T-helper 17 cell (primary cell): ENCODE measurements at places on chromosomes 16 and 17. TPM values are rescaled to one million over a fixed set of nuclear protein-coding genes. Genes with fewer than 3 reads are reported as not detected.

The GOSR2 gene
- total RNA-seq, result 57.9 TPM

The KRT24 gene
- not detected for total RNA-seq

The HS3ST3A1 gene
- total RNA-seq, result not detected

The XAF1 gene
- 53.2 TPM for total RNA-seq

The PRSS36 gene
- total RNA-seq, result 0.47 TPM

The PLA2G10 gene
- total RNA-seq, result not detected

DNA sequence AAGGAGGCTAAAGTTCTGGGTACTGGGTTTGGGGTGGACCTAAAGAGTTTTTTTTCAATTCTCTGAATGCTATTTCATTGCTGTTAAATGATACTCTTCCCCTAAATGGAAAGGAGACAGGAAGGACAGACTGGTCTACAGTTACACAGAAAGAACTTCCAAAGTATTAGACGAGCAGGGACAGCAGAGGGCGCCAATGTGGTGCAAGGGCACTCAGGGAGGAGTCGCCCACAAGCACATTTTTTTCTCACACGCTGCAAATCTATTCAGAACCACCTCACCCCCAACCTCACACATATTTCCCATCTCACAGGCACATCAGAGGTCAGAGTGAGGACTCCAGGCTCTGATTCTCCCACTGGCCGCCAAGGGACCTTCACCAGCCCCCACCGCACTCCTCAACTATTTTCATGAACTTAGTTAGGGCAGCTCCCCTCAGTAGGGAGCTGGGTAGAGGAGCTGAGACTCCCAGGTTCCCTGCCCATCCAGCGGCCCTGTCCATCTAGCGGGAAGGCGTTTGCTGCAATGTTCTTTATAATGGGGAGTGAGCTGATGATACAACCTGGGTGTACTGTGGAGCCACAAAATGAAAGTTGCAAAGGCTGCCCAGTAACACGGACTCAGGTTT is 6.8 kb upstream of the CA4 start:
- DNase-seq, result peak; percentile 72

DNA sequence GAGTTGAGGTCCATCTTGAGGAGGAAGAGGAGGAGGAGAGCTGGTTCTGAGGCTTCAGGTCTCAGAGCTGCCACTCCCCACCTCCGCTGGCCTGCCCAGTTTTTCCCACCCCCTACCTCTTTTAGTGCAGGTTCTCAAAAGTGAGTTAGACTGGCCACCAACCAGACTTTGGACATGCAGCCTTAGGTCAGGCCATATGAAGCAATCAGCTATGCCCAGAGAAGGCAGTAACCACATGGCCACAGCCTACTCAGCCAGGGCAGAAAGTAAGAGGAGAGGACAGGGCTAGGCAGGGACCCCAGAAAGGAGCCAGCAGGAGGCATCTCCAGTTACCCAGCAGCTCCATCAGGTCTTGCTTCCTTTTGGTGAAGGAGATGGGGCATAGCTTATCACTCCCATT is 9.0 kb downstream of the MYO15A start:
- DNase-seq, result no peak

DNA sequence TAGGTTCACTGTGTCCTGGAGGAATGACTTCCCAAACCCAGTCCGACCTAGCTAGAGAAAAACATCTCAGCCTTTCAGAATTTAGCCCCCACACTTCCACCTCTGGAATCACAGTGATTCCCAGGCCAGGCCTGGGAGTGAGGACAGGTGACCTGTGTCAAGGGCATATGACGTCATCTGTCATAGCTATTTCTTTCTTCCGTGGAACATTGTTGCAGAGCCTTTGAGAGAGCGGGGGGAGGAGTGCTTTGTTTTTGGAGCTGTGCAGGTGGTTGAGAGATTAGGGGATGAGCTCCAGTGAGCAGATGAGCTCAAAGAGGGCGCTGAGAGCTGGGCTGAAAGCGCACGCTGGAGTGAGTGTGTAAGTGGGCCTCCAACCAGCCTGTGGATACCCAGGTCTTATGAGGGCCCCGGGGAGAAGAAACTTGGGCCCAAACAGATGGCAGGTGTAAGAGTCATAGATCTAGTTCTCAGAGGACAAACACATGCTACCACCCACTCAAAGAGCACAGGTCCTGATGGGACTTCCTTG is 344.8 kb downstream of the SNX29 start:
- no peak for DNase-seq

DNA sequence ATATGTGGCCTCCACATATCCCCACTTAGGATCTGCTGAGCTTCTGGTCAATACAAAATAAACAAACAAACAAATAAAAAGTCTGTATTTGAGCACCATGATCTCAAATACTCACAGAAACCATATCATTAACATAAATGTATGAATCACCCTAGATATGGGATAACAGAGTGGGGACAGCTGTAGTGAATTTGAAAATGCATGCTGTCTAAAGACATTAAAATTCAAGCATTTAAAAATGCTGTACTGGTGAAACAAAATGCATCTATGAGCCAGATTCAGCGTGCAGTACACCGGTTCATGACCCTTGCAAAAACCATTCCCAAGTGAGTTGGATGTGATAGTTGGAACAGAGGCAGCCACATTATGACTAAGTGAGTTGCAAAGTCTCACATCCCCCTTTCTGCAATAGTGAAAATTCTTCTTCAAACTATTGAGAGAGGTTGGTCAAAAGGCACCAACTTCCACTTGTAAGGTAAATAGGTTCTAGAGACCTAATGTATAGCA is 12.3 kb downstream of the GRIN2A start:
- DNase-seq, result no peak

DNA sequence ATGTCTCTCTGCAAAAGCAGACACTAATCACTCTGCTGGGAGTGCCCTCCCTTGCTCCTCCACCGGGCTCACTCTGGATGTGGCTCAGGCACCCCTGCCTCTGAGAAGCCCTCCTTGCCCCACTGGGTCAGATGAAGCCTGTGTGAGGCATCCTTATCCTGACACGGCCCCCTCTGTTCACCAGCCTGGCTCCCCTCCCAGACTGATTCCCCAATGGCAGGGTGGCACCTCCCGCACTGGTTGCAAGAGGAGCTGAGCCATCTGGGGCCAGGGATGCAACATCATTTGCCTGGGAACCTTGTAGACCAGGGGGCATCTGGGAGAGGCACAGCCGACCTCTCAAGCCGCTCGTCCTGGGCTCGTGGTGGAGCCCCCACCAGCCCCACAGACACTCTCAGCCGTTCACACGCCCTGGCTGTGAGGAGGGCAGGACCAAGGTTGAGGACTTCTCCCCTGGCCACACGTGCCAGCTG is 6.7 kb downstream of the SMTNL2 start:
- DNase-seq, result no peak

GRCh38 chr16:17590711-17591654 is 120.2 kb upstream of the XYLT1 start:
- DNase-seq, result no peak

- no peak for DNase-seq
Measured at GRCh38 chr17:73749928-73750605, 105.8 kb upstream of the SDK2 start.

DNA sequence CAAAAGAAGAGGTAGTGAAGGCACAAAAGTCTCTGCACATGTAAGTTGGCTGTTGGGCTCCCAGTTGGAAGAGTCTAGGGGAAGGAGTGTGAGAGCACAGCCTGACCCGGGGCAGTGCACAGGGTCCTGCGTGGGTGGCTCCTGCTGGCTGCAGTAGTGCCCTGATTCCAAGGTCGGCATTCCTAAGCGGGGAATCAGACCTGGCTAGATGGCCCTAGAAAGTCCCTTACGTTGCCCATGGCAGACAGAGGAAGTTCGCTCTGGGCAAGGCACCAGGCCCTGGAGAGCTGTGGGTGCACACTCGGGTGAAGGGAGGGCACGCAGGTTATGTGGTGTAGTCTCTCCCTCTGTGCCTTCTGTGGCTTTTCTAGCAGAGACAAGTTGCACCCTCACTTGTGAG is 22.8 kb upstream of the SLC5A11 start:
- DNase-seq, result no peak

DNA sequence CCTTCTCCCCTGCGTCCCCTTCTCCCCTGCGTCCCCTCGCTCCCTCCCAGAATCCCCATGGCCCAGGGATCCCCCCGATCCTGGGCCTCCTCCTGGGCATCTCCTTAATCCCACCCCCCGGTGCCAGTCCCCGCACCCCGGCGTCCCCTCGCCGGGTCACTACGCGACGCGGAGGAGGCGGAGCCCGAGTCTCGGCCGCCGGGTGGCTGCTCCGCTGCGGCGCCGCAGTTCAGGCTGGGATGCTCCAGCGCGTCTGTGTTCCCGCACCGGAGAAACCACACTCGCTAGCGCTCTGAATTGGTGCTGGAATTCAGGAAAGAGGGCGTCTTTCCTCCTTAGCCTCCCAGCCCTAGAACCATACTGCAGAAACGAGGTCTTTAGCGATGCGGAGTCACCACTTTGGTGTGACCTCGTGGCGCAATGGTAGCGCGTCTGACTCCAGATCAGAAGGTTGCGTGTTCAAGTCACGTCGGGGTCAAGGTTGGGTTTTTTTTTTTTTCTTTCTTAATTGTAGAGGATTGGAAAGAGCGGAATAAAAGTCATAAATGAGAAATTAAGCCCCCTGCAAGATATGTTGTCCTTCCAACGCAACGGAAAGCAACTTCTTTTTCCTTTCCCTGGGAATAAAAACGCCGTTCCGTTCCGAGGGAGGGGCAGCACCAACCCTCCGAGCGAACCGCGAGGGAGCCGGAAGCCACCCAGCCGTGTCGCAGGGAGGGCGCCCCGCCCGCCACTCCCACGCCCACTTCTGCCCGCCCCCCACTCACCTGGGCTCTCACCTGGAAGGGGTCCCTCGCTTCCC is 25.7 kb upstream of the SLC47A1 start:
- DNase-seq, result peak; percentile 77

DNA sequence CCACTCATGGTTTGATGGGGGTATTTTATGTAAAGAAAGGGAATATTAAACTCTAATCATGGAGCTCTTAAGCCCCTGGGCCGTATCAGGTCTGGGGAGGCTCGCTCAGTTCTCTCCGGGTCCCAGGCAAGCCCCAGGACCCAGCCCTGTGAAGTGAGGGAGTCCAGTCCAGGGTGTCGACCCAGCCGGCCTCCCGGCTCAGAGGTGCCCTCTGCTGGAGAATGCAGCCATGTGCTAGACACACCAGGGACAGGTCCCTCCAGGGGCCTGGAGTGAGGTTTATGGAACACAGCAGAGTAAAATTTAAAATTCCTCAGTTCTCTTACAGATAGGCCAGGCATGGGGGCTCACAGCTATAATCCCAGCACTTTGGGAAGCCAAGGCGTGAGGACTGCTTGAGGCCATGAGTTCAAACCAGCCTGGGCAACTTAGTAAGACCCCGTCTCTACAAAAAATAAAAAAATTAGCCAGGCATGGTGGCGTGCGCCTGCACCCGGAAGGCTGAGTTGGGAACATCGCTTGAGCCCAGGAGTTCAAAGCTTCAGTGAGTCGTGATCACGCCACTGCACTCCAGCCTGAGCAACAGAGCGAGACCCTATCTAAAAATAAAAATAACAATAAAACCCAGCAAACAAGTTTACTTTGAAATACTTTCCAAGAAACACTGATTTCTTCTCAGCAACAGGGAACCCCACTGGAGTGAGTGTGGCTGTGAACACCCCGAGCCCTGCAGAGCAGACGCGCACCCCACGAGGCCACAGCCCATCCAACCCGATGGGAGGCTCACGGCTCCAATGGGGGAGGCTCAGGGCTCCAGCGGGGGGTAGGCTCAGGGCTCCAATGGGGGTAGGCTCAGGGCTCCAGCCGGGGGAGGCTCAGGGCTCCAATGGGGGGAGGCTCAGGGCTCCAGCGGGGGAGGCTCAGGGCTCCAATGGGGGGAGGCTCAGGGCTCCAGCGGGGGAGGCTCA is 72.2 kb downstream of the ZNF778 start:
- DNase-seq, result peak; percentile 45

DNA sequence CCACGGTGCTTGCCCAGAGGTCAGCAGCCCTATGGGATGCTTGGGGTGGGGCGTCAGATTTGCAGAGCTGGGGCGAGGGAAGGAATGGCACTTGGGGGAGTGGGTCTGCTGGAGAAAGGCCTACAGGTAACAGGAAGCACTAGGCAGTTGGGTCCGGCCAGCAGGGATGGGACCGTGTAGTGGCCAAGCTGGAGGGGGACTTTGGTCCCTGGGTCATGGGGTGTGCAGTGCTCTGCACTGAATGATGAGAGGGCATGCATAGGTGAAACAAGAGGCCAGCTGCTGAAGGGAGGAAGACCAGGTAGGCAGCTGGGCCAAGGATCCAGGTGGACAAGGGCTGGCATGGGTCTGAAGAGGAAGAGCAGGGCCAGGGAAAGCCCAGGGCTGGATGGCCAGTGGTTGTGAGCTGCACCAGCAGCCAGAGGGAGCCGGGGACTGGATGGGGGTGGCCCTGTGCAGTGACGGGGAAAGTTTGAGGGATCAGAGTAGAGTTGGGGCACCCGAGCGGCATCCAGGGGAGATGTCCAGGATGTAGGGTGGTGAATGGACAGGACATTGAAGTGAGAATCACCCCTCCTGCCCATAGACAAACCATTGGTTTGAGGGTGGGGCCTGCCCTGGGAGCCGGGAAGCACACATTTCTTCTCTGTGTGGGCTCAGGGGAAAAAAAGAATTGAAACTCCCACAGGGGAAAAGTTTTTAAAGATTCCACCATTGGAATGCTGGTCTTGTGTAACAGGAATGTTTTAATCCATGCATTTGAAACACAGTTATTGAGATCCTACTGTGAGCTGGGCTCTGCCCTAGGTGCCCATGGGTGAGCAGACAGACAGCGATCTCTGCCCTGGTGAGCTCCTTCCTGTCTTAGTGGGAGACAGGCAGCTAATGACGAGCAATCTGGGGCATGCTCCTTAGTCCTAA is 25.1 kb downstream of the RAI1 start:
- no peak for DNase-seq

- no peak for DNase-seq
Measured at GRCh38 chr17:7128160-7128559, 13.5 kb upstream of the ASGR2 start.

DNA sequence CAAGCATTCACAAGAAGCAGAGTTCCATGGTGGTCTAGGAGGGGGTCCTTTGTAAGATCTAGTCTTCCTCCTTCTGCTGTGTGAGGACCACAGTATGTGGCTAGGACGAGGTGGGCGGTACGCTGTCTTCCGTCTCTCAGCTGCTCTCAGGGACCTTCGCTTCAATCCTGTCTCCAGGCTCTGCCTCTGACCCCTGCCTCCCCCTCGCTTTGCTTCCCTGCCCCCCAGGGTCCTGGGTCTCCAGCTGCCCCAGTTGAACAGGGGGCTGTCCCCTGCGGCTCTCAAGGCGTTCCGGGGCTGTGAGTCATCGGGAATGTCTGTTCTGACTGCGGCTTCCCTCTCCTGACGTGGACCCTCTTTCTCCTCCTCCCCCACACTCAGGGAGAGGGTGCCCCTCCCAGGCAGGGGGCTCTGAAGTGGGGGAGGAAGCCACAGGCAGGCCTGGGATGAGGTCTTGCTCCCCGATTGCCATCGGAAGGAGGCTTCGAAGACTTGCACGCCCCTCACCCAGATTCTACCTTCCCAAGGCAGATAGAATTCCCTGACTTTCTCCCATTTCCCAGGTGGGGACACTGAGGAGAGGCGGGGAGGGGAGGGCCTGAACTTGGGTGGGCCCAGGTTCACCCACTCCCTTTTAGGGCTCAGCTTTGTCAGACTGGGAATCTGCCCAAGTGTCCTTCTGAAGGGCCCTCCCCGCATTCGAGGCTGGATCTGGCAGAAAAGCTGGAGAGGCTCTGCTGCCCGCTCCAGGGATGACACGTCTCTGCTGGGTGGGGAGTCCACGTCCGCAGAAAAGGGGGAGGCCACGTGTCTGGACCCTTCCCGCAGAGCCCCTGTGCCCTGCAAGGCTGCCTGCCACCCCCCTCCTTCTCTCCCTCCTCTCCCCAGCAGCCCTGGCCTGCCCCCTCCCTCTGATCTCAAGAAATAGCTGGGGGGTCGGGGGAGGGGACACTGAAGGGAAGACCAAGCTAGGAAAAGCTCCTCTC is 9.1 kb upstream of the COL1A1 start:
- no peak for DNase-seq

- DNase-seq, result no peak
Measured at GRCh38 chr17:28477928-28478327, 4.5 kb downstream of the SLC13A2 start.
